ENCODE measurements at places on chromosomes 12 and 14.
A peak's percentile ranks its signal among the peaks of the same experiment; 100 is the strongest.

DNA sequence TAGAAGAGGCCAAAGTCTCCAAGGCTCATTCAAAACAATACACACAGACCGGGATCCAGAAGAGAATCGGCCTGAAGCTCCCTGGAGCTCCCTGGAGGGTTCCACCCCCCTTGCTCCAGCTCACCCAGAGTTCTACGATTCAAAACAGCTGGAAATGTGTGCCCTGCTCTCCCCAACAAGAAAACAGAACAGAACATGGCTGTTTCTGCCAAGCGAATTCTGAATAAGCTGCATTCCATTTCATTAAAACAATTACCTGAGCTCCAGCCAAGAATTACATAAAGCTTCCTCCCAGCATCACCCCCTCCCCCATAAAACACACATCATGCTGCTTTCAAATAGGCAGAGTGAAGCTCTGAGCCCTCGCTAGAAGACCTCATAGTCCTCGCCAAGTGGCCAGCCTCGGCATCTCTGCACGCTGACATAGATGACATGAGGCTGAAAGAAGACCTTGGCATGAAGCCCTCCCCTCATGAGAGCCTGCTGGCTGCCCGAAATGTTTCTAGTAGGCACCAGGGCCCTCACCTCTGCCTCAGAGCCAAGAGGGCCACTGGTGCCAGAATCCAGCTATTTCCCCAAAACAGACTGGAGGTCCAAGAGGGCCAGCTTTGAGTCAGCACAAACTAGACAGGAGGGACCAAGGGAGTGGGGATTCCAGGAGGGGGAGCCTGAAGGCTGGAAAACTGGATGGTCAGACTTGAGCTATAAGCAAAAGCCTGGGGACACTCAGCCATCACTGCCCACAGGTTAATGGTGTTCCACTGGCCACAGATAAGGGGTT is 8.3 kb downstream of the PXN start:
- DNase-seq, result peak; percentile 97

- no peak for DNase-seq
Measured at GRCh38 chr14:90168425-90169105, 87.8 kb upstream of the PSMC1 start.

- DNase-seq, result peak; percentile 30
Measured at GRCh38 chr12:121295746-121296617, 527 bp downstream of the CAMKK2 start.

GRCh38 chr14:71918955-71919354 is 13.3 kb upstream of the RGS6 start:
- DNase-seq, result peak; percentile 21

DNA sequence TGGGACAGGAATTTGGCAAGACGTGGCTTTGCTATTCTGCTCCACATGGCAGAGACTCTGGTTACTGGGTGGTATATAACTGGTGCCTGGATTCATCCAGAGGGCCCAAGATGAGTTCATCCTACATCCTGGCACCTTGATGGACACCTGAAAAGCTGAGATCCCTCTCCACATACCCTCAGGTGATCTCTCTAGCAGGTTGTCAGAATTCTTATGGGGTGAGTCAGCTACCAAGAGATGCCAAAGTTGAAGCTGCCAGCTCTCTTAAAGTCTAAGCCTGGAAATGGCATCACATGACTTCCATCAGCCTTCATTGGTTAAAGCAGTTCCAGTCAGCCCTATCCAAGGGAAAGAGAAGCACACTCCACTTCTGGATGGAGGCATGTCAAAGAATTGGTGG is 300.7 kb upstream of the SEL1L start:
- no peak for DNase-seq

- no peak for DNase-seq
Measured at GRCh38 chr12:53010955-53011354, 4.7 kb downstream of the EIF4B start.

DNA sequence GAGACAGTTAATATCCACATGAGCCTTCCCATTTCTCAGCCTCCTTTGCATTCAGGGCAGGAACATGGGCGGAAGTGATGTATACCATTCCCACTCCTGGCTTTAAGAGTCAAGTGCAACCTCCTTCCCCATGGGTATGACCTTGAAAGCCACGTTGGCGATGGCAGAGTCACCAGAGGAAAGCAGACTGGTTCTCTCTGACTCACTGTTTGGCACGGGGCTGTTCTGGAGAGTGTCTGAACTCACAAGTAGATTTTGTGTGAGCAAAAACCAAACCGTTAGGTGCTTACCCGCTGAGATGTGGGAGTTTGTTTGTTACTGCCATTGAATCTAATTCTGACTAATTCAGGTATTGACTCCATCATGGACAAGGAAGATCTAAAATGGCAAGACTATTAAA is 36.7 kb upstream of the PZP start:
- no peak for DNase-seq

Data from muscle of leg (tissue), 16 donors.